Activated T-cell treated with anti-CD3 and anti-CD28 coated beads, Interleukin-2, amount 50 U/mL, for 72 hours (primary cell): ENCODE measurements at places on chromosomes 4 and X. TPM values are rescaled to one million over a fixed set of nuclear protein-coding genes. Genes with fewer than 3 reads are reported as not detected.

The TMPRSS11F gene
- total RNA-seq = not detected

The COL4A6 gene
- not detected for total RNA-seq

The MAGEB1 gene
- total RNA-seq = not detected

The CCDC149 gene
- 0.19 TPM for total RNA-seq

The HTR2C gene
- total RNA-seq = not detected

The TLR7 gene
- 0.05 TPM for total RNA-seq

The OTC gene
- total RNA-seq = not detected

The DMRTC1 gene
- total RNA-seq = 0.30 TPM

The RAB40AL gene
- 0.24 TPM for total RNA-seq

The WDR19 gene
- total RNA-seq = 13.1 TPM

The DRD5 gene
- not detected for total RNA-seq

The SSX4 gene
- not detected for total RNA-seq

The TAF7L gene
- total RNA-seq = not detected

The HCCS gene
- 31.7 TPM for total RNA-seq

The ELK1 gene
- 82.7 TPM for total RNA-seq
